ENCODE measurements at places on chromosomes 12 and 14.

DNA sequence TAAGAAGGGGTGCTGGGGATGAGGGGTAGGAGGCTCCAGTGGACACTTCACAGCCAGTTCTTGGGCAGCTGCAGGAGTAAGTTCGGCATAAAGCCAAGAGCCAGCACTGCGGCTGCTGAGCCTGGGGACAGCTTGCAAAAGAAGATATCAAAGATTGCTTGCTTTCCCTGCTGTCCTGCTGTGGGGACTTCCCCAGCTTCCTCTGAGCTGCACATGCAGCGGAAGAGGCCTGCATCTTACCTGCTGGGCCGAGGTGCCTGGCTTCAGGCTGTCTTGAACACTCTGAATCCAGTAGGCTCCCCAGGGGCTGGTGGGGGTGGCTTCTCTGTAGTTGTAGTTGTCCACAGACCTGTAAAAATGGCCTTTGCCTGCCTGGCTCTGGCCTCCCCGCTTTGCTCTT is 1.3 kb downstream of the CHGA start:
- no peak for DNase-seq

- DNase-seq = no peak
These were observed 284.2 kb upstream of the SOX5 start for GRCh38 chr12:24233519-24234246.

DNA sequence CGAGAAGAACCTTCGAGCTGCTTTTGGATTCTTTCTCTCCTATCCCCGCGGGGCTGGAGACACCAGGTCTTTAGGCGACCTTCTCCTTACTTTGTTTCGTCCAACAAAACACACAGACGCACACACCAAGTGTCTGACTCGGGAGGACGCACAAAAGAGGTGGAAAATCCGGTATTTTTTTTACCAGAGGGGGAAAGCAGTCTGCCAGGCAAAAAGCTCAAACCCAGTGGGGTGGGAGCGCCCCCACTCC is 2.1 kb downstream of the SIX4 start:
- DNase-seq = no peak

DNA sequence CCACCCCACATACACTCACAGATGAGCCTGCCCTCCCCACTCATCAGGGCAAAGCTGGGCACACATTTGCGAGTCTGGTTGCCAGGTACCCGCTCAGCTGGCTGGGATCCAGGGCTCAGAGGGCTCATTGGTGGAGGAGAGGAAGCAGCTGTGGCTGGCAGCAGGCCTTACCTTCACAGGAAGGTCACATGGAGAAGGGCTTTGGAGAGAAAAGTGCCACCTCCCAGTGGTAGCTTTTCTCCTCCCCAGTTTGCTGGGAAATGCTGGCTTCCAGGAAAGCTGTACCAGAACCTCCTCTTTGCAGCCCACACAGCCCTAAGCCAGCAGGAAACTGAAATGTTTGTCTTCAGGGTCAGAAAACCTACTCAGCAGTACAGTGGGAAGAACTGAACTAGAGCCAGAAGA is 55.6 kb downstream of the LGMN start:
- no peak for DNase-seq

GRCh38 chr12:113130457-113131135 is 5.0 kb downstream of the RASAL1 start:
- no peak for DNase-seq

DNA sequence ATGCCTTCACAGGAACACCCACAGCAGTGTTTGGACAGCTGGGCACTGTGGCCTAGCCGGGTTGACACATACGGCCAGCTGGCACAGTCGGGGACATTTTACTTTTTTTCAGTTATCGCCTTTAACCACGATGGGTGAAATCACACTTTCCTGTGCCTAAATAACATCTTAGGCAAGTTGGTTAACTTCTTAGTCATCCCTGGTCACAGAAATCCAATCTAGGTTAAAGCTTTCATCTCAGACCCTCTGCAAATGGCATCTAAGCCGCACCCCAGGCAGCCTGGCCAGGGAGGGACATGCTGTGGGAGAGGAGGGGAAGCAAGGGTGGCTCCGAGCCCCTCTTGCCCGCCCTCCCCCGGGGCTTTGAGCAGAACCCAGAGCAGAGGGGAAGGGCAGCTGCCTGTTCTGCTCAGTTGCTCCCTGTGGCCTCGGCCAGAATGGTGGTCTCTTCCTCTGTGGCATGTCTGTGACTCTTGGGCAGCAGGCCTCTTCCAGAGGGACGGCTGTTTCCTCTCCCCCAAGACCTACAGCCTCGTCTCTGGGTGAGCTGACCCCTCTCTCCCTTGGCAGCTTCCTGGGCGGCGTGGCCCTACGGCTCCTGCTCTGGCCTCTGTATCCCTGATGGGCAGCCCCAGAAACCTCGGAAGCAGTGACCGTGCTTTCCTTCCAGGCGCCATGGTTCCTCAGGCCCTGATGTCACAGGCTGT is 85.4 kb upstream of the DYNC1H1 start:
- no peak for DNase-seq

GRCh38 chr12:6799147-6799546 is 9.8 kb downstream of the CD4 start:
- DNase-seq = no peak

DNA sequence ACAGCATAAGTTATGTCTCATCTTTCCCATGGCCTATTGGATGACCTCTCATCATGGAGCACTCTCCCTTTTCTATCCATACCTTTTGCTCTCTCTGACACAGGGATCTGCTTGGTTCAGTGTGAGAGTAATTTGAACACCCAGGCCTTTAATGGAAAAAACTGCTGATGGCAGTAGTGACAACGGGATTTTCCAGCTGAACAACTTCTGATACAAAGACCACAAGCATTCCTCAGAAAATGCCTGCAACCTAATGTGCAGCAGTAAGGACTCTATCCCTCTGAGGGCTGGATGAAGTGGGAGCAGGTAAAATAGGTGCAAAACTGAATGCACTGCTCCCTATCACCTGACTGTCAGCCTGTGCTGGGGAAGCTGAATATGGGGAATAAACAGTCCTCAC is 51.0 kb downstream of the KANSL2 start:
- DNase-seq = no peak

DNA sequence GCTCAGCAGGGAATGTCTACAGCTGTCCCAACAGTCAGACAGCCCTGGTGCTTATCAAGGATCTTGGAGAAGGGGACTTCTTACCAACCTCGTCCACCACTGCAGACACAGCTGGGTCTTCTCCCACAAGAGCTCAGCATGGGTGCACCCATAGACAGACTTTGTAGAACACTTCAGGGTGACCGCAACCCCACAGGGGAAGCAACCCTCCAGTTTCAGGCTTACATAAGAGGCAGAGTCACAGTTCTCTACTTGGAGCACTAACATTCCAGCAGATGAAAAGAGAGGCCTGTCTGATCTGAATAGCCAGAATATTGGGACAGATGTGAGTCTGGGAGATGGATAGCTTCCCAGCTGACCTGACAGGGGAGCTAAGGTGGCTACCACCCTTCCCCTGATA is 3.5 kb upstream of the CLEC1A start:
- no peak for DNase-seq

- no peak for DNase-seq
These were observed 14.5 kb downstream of the CBX5 start for GRCh38 chr12:54265364-54265812.

DNA sequence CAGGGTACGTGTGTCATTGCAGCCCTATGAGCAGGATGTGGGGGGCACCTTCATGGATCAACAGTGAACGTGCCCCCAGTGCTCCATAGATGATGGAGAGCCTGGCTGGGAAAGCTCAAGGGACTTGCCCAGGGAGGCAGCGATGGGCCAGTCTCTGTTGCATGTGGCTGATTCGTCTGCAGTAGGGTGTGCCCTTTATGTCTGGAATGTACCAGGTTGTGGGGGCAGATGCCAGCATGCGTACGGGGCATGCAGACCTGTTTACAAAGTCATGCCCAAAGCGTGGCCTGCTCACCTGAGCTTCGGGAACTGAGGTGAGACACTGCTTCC is 72.3 kb downstream of the TESC start:
- DNase-seq = no peak

GRCh38 chr14:89349171-89350008 is 67.6 kb downstream of the FOXN3 start:
- DNase-seq = no peak
